GM12878 (cell line): ENCODE measurements at places on chromosomes 4 and X. TPM values are rescaled to one million over a fixed set of nuclear protein-coding genes. Genes with fewer than 3 reads are reported as not detected.

SOD3 gene
- total RNA-seq, result not detected in 2 replicates

GRCh38 chr4:70712604-70713452 lies 8.9 kb upstream of the RUFY3 start:
- no peaks in the 10 kb centered on the region for H3K27me3 ChIP-seq
- H3K4me1 ChIP-seq, result peaks cover 33% of the 10 kb centered on the region
- no peaks in the 10 kb centered on the region for H3K36me3 ChIP-seq
- peak overlapping the region; percentile 72 for H3K27ac ChIP-seq

DNA sequence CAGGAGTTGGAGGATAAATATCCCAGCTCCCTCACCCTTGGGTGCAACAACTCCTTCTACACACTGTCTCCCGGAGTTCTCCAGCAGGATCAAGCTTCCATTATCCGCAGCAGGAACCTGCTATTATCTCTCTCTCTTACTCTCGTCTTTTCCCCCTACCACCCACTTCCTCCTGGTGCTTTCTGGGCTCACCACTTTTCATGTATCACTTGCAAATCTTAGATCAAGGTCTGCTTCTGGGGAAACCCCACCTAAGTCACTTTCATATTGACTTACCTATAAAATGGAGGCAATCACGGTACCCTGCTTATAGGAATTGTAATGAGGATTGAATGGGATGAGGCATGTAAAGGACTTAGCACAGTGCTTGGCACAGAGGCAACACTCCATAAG lies 589.5 kb downstream of the BCOR start:
- DNase-seq, result no peak
- H3K4me1 ChIP-seq, result no peaks in the 10 kb centered on the region
- H3K27ac ChIP-seq, result no peak overlapping the region
- no peaks in the 10 kb centered on the region for H3K36me3 ChIP-seq
- no peaks in the 10 kb centered on the region for H3K27me3 ChIP-seq

- H3K27me3 ChIP-seq, result no peaks in the 10 kb centered on the region
- no peak overlapping the region for H3K4me3 ChIP-seq
- no peak overlapping the region for H3K27ac ChIP-seq
- no peak for DNase-seq
- H3K4me1 ChIP-seq, result no peaks in the 10 kb centered on the region
Measured at GRCh38 chr4:84719115-84719514, 136.2 kb downstream of the CDS1 start.

- H3K27me3 ChIP-seq, result no peaks in the 10 kb centered on the region
- no peak overlapping the region for H3K4me3 ChIP-seq
- no peaks in the 10 kb centered on the region for H3K36me3 ChIP-seq
- DNase-seq, result no peak
Measured at GRCh38 chrX:45295259-45295986, 94.7 kb upstream of the DIPK2B start.

GRCh38 chrX:151859481-151859880 lies 53.2 kb upstream of the MAGEA4 start:
- H3K4me3 ChIP-seq, result no peak overlapping the region
- H3K27ac ChIP-seq, result no peak overlapping the region
- H3K36me3 ChIP-seq, result no peaks in the 10 kb centered on the region
- no peaks in the 10 kb centered on the region for H3K27me3 ChIP-seq
- no peak for DNase-seq
